Stimulated activated CD8-positive, alpha-beta memory T cell treated with anti-CD3 and anti-CD28 coated beads, Interleukin-7, amount 100 ng/mL, for 1 hour (primary cell): ENCODE measurements at places on chromosomes 4 and X.

DNA sequence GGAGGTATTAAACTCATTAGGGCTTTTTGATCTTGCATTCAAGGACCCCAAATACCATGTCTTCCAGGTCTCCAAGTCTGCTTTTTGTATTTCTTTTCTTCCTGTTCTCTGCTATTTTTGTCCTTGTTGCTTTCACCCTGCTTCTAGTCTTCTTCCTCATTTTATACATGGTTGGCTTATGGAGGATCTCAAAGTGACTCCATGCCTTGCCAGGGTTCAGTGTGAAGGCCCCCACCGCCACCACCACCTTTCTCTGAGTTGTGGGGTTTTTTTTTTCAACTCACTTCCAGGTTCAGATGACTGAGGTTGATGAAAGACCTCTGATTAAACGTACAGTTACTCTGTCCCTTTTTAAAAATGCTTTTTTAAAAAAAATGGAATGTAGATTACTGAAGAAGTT, 96.3 kb downstream of the MAML3 start:
- no peak for DNase-seq

DNA sequence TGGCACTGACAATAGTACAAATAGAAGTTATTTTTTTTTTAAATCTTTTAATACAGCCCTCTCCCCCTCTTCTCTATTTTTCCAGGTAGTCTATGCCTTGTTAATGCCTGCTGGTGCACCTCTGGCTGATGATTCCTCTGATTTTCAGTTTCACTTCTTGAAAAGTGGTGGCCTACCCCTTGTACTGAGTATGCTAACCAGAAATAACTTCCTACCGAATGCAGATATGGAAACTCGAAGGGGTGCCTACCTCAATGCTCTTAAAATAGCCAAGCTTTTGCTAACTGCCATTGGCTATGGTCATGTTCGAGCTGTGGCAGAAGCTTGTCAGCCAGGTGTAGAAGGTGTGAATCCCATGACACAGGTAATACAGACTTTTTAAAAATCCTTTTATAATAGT, 99.1 kb downstream of the USP9X start:
- no peak for DNase-seq

GRCh38 chr4:99832758-99833157, 16.1 kb downstream of the DAPP1 start:
- no peak for DNase-seq

DNA sequence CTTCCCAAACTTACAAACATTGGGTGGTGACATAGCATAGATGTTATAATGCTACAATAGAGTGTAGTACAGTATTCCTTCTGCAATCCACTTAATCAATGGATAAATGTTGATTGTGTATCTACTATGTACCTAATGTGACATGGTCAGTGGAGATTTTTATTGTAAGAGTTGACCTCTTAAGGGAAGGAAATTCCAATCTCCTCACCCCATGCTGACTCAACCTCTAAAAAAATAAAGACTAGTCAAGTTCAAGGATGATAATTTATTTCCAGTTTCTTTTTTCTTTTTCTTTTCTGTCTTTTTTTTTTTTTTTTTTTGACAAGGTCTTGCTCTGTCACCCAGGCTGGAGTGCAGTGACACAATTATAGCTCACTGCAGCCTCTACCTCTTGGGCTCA, 206.5 kb upstream of the STS start:
- no peak for DNase-seq

DNA sequence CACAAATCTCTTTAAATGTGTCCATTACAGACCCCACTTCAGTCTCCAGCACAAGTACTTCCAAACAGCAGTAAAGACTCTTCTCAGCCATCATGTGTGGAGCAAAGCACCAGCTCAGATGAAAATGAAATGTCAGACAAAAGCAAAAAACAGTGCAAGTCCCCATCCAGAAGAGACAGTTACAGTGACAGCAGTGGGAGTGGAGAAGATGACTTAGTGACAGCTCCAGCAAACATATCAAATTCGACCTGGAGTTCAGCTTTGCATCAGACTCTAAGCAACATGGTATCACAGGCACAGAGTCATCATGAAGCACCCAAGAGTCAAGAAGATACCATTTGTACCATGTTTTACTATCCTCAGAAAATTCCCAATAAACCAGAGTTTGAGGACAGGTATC, 78.0 kb downstream of the SLC10A6 start:
- DNase-seq, result no peak

DNA sequence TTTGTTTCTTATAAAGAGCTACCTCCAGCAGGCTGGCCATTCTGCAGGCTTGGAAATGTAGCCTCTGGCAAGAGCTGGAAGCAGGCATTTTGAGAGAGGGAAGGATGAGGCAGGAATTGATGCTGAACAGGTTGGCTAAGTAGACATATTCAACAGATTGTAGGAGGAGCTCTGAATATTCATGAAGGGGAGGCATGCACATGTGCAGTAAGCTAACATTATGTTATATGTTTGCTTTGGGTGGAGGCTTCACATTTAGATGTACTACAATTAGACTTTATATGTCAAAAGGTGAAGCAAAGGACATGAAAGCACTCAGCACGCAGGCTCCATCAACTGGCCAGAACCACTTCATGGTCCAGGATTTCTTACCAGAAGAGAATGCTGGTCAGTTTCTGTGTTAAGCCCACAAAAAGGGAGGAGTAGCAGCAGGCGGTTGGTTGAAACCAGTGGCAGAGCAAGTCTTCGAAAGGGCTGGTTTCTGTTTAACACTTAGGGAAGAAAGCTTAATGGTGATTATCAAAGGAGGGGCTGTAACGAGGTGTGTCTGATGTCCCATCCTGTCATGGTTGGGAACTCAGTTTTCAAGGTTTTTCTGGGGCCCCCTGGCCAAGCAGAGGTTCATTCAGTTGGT, 54.8 kb downstream of the FGFBP1 start:
- DNase-seq, result no peak

- DNase-seq, result no peak
These were observed 116.2 kb downstream of the AFAP1 start for GRCh38 chr4:7823416-7823824.

DNA sequence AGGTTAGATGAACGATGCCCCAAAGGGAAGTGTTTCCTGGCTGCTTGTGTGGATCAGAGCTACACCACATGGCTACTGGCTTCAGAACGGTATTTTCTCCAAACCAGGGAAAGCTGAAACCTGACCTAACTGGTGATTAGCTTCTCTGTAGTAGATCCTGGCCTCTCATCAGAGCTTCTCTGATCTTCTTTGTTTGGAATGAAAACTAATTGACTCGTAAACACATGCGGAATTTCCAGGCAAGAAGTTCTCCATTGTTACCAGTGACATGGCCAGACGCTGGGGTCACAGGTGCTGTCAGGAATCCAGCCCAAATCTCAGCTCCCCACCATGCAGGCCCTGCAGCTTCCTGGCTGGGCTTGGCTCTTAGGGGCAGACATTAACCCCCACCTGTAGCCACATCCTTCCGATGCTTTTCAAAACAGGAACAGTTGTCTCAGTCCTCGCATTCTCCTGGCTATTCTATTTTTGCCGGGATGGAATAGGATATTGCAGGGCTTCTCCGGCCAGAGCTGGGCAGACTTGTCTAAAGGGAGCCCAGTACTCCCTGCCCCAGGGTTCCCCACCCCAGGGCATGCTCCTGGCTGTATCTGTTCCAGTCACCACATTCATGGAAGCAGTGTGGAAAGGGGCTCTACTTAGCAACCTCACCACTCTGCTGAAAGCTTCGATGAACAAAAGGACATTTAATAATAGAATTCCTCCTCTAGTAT, 305.4 kb upstream of the F9 start:
- no peak for DNase-seq

DNA sequence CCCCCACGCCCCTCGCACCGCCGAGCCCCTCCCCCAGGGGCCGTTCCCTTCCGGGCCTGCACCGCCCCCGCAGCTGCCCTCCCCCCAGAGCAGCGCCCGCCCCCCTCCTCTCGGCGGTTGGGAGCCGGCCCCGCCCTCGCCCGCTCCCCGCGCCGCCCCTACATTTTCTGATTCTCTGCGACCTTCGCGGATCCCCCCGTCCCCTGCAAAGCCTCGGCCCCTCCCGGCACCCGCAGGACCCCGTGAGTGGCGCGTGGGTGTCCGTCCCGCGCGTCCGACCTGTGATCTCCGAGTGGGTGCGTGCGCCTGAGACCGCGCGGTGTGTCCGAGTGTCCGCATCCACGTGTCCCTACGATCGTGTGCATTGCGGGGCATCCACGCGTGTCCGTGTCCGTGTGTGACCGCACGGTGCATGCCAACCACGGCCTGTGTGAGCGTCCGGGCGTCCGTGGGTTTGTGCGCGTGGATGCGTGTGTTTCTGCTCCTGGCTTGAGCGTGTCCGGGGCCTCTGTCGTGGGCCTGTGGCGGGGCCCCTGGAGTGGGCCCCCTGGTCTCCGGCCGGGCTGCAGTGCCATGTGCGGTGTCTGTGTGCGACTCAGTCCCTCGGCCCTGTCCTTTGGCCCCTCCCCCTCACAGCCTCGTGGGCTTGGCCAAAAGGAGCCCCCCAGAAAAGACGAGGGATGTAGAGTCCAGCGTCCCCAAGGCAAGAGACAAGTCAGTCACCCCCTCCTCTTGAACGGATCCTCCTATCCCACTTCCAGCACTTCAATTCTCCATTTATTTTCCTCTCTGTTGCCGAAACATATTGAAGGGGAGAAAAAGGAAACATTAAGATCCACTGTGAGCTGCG, 8.8 kb upstream of the NKX1-1 start:
- no peak for DNase-seq

DNA sequence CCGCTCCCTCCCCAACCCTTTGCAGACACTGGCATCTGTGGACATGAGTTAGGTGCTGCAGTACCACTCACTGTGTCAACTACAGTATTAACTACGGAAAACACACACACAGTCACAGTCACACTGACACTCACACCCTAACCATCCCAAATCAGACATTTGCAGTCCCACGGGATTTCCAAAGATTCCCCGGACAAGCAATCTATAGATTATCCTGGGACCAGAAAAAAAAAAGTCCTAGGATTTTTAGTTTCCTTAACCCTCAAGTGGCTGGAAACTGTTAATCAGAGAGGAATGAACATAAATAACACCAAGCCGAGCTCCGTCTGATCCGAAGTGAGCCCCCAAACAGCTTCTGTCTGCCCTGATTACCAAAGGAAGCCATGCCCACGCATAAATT, 81.9 kb upstream of the DHRSX start:
- no peak for DNase-seq

GRCh38 chr4:53059256-53059655, 197.1 kb downstream of the RASL11B start:
- no peak for DNase-seq

- no peak for DNase-seq
These were observed 162.4 kb downstream of the WDFY3 start for GRCh38 chr4:84804136-84804535.

DNA sequence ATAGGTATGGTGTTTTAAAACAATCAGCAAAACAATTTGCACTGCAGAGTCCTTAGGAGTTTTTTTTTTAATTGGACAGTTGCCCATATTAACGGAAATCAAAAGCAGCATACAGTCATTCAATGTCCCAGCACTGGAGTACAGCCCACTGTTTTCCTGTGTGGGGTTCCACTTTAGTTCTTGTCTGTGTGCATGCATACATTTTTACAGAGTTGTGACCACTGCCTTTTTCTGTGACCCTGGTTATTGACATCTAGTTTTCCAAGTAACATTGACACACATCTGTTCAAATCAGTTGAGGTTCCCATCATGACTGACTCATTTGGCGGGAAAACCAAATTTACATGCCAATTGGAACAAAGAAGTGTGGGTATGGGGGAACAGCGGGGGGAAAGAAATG, 83.3 kb downstream of the HPRT1 start:
- no peak for DNase-seq

GRCh38 chr4:184267673-184268583, 50.3 kb upstream of the ENPP6 start:
- DNase-seq, result no peak

DNA sequence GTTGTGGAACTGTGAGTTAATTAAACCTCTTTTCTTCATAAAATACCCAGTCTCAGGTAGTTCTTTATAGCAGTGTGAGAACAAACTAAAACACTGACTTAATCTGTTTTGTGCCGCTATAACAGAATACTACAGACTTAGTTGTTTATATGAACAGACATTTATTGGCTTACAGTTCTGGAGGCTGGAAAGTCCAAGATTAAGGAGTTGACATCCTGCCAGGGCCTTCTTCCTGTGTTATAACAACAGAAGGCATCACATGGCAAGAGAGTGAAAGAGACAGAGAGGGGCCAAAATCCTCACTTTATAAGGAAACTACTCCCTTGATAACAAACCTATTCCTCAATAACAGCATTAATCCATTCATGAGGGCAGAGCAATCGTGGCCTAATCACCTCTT, 42.5 kb upstream of the KCNIP4 start:
- no peak for DNase-seq

- no peak for DNase-seq
These were observed 98.9 kb downstream of the LARP1B start for GRCh38 chr4:128159967-128160366.

DNA sequence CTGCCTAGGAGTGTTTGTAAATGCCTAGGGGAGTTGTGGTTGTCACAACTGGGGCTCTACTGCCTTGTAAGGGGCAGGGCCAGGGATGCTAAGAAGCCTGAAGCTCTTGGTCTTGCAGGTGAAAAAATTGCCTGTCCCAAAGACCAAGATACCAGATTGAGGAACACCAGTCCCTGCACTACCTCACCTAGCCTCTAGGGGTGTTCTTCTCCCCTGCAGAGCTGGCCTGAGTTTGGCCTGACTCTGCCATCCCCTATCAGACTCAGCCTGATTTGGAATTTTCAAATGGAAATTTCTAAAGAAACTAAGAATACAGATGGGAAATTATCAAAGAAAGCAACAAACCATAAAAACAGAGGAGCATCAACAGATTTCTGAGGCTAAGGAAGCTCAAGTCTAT, 90.4 kb downstream of the ZC4H2 start:
- no peak for DNase-seq

- no peak for DNase-seq
These were observed 15.1 kb downstream of the L1CAM start for GRCh38 chrX:153870791-153871360.

GRCh38 chr4:35934320-35934981, 309.9 kb downstream of the ARAP2 start:
- DNase-seq, result no peak

DNA sequence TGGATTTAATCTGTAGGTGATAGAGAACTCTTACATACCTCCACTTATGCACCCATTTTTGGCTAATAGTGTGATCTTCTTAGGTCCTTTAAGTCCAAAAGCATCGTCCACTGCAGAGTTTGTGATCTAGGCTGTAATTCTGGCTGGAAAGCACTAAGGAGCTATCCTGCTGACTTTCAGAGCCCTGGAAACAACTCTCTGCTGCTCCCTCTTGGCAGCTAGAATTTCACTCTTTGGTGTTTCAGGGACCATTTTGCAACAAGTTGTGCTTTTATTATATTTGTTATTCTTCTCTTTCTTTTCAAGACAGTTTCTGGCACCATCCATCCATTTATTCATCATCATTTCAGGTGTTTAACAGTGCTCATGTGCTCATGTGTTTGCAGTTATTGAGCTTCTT, 130.0 kb downstream of the RBM46 start:
- no peak for DNase-seq

DNA sequence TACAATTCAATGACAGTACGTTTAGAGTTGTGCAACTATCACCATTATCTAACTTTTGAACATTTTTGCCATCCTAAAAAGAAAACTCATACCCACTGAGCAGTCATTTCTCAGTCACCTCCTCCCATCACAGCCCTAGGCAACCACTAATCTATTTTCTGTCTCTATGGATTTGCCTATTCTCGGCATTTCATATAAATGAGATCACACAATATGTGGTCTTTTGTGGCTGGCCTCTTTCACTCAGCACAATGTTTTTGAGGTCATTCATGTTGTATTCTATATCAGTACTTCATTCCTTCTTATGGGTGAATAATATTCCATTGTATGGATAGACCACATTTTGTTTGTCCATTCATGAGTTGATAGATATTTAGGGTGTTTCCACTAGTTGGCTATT, 103.0 kb downstream of the PPEF1 start:
- DNase-seq, result no peak

GRCh38 chrX:100635989-100636320, 651 bp downstream of the TSPAN6 start:
- DNase-seq, result no peak
